ENCODE measurements at places on chromosomes 5 and 9.

DNA sequence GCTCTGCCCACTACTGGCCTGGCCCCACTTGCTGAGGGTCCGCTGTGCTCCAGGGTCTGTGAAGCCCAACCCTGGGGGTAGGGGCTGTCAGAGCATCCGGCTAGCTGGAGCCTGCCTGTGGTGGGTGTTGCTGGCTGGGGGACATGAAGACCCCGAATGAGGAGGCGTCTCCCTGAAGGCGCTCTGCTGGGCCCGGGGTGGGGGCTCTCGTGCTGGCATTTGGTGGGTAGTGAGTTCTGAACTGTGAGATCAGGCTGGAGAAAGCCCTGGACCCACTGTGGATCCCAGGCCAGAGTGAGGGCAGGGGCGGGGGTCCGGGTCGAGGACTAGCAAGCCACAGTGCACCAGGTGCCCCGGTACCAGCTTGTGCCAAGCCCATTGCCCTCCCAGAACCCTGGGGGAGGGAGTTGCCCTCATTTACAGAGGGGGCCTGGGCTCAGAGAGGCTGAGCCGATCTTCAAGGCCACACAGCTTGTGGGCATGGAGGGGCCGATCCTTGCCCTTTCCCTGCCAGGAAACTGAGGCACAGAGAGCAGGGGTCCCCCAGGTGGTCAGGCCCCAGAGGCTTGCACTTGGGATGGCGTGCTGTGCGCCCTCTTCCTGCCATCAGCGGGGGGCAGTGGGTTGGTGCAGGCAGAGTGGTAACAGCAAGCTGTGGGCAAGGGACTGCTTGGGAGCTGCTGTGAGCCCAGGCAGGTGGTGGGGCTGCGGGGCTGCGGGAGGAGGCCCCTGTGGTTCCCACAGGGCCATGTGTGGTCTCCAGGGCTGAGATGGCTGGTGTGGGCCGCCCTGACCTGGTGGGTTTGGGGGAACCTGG is 15.9 kb downstream of the RXRA start:
- DNase-seq: no peak

DNA sequence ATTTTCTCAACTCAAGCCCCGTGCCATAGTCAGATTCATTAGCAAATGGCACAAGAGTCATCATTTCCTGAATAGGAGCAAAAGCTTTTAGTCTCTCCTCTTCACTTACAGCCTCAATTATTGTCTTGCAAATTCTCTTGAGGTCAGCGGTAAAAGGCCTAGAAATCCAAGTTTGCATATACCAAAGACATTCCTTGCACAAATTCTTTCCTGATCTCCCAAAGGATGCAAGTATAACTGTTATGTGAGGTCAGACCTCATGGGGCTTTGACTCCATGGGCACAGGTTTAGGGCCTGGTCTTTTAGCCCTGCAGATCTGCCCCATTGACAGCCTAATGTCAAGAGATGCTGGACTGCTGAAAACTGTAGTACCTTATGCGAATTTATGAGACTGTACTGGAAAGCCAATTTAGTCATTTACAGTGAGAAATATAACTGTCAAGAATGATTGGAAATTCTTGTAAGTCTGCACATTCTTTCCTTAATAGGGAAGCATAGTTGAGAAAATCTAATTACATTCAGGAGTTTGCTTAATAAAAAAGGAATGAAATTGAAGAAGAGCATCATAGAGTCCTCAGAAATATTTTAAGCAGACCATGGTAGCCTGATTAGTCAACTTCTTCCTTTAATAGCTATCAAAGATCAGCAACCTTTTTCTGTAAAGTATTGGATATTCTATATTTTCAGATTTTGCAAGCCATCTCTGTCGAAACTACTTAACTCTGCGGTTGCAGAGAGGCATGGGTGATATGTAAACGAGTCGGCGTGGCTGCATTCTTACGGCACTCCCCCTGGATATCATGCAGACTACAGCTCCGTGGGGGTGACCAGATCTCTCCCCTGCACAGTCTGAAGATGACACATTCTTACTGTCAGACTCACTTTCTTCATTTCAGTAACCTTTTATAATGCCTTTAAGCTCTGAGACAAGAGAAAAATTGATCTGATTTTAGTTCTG is 45.2 kb downstream of the GCNT4 start:
- no peak for DNase-seq

DNA sequence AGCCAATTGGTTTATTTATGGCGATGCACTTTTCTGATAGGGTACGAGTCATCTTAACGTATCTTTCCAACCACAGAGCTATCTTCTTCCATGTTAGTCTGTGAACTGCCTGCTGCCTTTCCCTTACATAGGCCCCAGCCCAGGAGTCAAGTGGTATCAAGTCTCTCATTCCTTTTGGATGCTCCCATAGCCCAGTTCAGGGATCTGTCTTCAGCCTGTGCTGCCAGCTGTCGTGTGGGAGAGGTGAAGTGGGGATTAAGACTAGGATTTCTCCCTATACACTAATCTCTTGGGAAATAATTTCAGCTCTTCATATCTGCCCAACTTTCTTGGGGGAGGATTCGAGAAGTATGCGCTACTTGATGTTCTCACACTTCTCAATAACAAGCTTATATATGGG is 475.7 kb downstream of the EBF1 start:
- no peak for DNase-seq

- no peak for DNase-seq
Measured at GRCh38 chr5:174155706-174156105, 110.2 kb downstream of the NSG2 start.

- no peak for DNase-seq
Measured at GRCh38 chr9:127346584-127346983, 50.4 kb upstream of the SLC2A8 start.

GRCh38 chr9:121781701-121782464 is 130.4 kb downstream of the DAB2IP start:
- DNase-seq: no peak

DNA sequence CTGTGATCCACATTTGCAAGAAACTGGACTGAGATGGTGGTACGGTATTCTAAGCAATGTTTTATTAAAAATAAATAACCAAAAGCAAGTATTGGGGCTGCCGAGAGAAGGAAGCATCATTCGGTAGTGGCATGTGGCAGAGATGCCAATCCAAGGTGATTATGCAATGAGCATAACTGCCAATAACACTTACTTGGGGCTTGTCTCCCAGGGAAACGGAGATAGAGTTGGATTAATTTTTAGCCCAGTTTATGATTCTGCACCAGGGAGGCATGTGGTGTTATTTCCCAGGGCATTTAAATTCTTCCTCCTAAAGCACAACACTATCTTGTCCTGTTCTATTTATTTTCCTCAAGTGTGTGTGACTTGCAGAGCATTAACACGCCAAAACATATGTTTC is 17.9 kb downstream of the SLC24A2 start:
- no peak for DNase-seq

Measured in astrocyte of the cerebellum (primary cell).